Spinal cord (tissue), 10 donors: ENCODE measurements at places on chromosomes 4 and X.
A peak's percentile ranks its signal among the peaks of the same experiment; 100 is the strongest.

- no peak for DNase-seq
- peak overlapping the region; percentile 47 for H3K27ac ChIP-seq
- H3K27me3 ChIP-seq, result peaks cover 46% of the 10 kb centered on the region
- peaks cover 13% of the 10 kb centered on the region for H3K4me1 ChIP-seq
Measured at GRCh38 chrX:13837290-13837745, 20.4 kb upstream of the GPM6B start.

- H3K4me1 ChIP-seq, result no peaks in the 10 kb centered on the region
- DNase-seq, result no peak
- H3K27ac ChIP-seq, result no peak overlapping the region
- no peak overlapping the region for H3K4me3 ChIP-seq
Measured at GRCh38 chr4:134780244-134780643, 578.7 kb upstream of the PABPC4L start.

GRCh38 chr4:3177905-3178304 is 71.1 kb upstream of the MSANTD1 start:
- no peaks in the 10 kb centered on the region for H3K27me3 ChIP-seq
- no peak overlapping the region for H3K27ac ChIP-seq
- no peak overlapping the region for H3K4me3 ChIP-seq
- peaks cover 39% of the 10 kb centered on the region for H3K36me3 ChIP-seq

- H3K27me3 ChIP-seq, result peaks cover 6% of the 10 kb centered on the region
- no peak overlapping the region for H3K27ac ChIP-seq
- H3K4me3 ChIP-seq, result peak overlapping the region; percentile 14
- peak; percentile 82 for DNase-seq
Measured at GRCh38 chrX:104310090-104310489, 55.4 kb upstream of the ESX1 start.

DNA sequence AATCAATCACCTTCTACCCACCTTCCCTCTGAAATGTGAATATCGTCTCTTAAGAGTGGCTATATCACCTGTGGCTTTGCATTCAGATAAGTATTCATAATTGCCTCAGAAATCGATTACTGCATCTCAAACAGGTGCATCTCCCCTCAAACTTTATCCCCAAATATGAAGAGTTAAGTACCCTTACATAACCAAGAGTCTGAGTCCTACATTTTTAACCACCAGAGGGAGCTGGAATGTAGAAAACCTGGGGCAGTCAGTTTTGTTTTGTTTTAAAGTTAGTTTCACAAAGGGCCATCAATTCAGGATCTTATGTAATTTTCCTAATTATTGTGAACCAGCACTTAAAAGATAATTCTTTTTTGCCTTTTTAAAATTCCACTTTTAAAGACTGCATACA is 5.7 kb downstream of the TCEANC start:
- peak overlapping the region; percentile 25 for H3K27ac ChIP-seq
- no peaks in the 10 kb centered on the region for H3K36me3 ChIP-seq
- peaks cover 29% of the 10 kb centered on the region for H3K27me3 ChIP-seq
- no peaks in the 10 kb centered on the region for H3K4me1 ChIP-seq
- DNase-seq, result no peak

- no peaks in the 10 kb centered on the region for H3K4me1 ChIP-seq
- no peaks in the 10 kb centered on the region for H3K36me3 ChIP-seq
- no peak overlapping the region for H3K4me3 ChIP-seq
- no peak for DNase-seq
- no peaks in the 10 kb centered on the region for H3K27me3 ChIP-seq
Measured at GRCh38 chr4:85756938-85757337, 282.0 kb downstream of the ARHGAP24 start.

DNA sequence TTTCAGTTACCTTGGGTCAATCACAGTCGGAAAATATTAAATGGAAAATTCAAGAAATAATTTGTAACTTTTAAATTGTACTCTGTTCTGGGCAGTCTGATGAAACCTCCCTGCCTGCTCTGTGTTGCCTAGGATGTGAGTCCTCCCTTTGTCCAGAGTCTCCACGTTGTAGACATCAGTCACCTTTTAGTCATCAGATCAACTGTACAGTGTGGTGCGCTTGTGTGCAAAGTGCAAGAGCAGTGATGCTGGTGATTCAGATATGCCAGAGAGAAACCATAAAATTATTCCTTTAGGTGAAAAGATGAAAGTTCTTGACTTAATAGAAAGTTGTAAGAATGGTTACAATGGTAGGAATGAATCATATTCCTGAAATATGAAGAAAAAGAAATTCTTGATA is 1.4 kb downstream of the SPATA4 start:
- no peaks in the 10 kb centered on the region for H3K27me3 ChIP-seq
- H3K4me3 ChIP-seq, result no peak overlapping the region
- no peaks in the 10 kb centered on the region for H3K36me3 ChIP-seq
- no peak overlapping the region for H3K27ac ChIP-seq
- H3K4me1 ChIP-seq, result peaks cover 9% of the 10 kb centered on the region
- no peak for DNase-seq

DNA sequence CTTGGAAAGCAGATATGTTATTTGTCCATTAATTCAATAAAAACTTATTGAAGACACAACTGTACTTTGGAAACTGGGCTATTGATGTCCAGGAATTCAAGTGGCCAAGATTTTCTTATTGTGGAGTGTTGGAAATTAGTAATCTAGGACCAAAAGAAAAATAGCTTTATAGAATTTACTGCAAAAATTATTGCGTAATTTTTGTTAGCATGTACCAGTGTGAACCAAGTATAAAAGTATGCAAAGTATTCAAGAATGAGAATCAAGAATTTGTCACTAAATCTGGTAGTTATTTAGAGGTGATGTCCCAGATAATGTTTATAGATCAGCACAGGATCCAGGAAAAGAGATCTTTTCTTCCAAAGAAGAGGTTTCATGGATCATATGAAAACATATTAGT is 468.9 kb upstream of the CTSO start:
- DNase-seq, result no peak
- H3K36me3 ChIP-seq, result no peaks in the 10 kb centered on the region
- no peaks in the 10 kb centered on the region for H3K4me1 ChIP-seq
- no peak overlapping the region for H3K4me3 ChIP-seq

DNA sequence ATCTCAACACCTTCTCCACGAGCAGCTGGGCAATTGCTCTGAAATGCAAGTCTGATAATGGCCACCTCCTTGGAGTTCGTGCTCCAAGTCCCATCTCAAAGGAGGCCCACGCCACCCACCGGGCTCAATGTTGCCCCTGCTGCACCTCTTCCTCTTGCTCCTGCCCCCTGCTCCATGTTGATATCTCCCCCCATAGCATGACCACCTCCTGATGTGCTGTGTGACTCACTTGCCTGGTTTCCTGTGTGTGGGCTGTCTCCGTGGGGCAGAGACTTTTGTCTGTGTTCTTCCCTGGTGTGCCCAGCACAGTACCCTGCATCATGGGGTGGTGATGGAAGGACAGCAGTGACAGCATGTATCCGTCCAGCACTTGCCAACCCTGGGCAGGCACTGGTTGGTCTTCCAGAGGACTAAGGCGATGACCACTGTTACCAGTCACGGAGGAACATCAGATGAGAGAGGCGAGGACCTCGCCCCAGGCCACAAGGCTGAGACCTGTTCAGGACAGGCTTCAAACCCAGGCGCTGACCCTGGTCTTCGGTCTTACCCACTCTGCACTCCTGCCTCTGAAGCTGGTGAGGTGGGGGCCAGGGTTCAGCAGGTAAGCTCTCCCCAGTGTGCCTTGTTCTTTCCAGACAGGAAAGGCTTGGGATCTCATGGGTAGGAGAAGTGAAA is 104.6 kb upstream of the LRPAP1 start:
- H3K4me3 ChIP-seq, result no peak overlapping the region
- DNase-seq, result no peak

DNA sequence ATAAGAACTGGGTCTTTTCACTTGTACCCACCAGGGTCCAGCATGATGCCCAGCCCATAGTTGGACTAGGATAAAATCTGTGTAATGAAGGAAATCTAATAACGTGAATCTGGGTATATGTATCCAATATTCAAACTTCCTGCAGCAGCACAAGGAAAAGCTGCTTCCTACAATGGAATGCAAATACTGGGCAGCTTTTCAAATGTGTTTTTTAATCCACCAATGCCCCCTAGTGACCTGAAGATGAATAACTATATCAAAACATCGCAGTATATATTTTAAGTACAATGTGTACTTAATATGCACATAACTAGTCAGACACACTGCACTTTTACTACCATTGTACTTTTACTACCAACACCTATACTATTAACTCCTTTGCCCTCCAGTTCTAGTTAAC is 5.3 kb downstream of the APOO start:
- peaks cover 12% of the 10 kb centered on the region for H3K27me3 ChIP-seq
- H3K4me3 ChIP-seq, result no peak overlapping the region
- peak overlapping the region; percentile 57 for H3K27ac ChIP-seq
- H3K36me3 ChIP-seq, result no peaks in the 10 kb centered on the region
- DNase-seq, result no peak
- peaks cover 6% of the 10 kb centered on the region for H3K4me1 ChIP-seq

DNA sequence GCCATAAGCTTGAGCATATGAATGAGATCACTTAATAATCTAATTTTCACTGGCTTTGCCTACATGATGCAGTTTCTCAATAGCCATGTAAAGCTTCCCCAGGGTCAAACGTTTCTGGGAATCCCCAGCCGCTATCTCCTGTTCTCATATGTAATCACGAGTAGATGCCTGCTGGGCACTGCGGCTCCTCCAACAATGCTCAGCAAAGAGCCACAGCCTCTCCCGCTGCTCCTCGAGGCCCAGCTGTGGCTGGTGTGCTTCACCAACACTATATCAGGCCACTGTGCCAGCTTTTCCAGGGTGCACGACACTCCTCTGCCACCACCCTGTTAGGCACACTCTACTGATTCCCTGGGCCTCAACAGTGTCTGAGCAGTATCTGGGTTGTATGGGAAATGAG is 78.3 kb upstream of the RASGEF1B start:
- no peaks in the 10 kb centered on the region for H3K36me3 ChIP-seq
- H3K27ac ChIP-seq, result no peak overlapping the region
- DNase-seq, result no peak

DNA sequence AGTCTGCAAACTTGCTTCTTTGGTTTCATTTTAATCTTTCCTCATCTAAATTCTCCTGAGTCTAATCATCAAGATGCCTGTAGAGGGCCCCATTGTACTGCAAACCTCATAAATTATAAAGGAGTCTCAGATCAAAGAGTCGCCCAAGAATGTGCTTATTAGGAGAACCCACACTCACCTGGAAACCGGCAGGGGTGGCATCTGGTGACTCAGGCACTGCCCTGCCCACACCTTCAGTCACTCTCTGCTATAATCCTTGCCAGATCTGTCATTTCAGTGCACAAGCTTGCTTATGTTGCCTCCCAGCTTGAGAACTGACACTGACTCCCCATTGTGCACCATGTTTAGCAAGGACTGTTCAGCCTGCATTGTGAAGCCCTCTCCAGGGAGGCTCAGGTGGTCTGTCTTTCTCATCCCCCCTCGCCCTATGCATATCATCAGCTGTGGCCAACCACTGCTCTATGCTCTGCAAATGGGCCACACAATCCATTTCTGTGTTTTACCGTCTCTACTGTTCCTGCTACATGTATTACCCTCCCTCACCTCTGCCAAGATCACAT is 12.4 kb downstream of the EPGN start:
- H3K4me3 ChIP-seq, result no peak overlapping the region
- DNase-seq, result peak; percentile 76

DNA sequence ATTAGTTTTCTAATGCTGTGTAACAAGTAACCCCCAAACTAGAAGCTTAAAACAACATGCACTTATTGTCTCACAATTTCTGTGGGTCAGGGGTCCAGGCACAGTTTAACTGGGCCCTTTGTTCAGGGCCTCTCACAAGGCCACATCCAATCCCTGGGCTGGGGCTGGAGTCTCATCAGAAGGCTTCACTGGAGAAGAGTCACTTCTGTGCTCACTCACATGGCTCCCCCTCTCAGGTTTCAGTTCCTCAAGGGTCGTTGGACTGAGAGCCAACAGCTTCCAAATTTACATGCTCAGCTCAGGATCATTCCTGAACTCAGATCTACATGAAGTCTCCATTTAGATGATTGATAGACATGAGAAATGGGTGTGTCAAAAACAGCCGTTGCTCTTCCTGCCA is 77.1 kb downstream of the EVC start:
- no peak overlapping the region for H3K27ac ChIP-seq
- H3K4me1 ChIP-seq, result no peaks in the 10 kb centered on the region
- H3K36me3 ChIP-seq, result peaks cover 6% of the 10 kb centered on the region
- no peak for DNase-seq
- no peak overlapping the region for H3K4me3 ChIP-seq
